MCF 10A (cell line): ENCODE measurements at places on chromosomes 7 and 10. TPM values are rescaled to one million over a fixed set of nuclear protein-coding genes. Genes with fewer than 3 reads are reported as not detected.

The BAMBI gene
- 21.2 and 31.6 TPM in 2 replicates for total RNA-seq

The CASP2 gene
- 15.1 and 17.4 TPM in 2 replicates for total RNA-seq

- DNase-seq: no peak
Observed at GRCh38 chr10:456486-456885, 233.0 kb downstream of the DIP2C start.

- DNase-seq: peak; percentile 34
Observed at GRCh38 chr7:46080595-46081159, 159.6 kb upstream of the IGFBP3 start.

The CLCN1 gene
- total RNA-seq: not detected in 2 replicates

- no peak for DNase-seq
Observed at GRCh38 chr10:31070691-31071090, 39.0 kb upstream of the ZNF438 start.

The RARRES2 gene
- not detected in 2 replicates for total RNA-seq

The PNLIPRP1 gene
- not detected in 2 replicates for total RNA-seq

The HOXA10 gene
- total RNA-seq: 3.9 and 5.6 TPM in 2 replicates

The SMIM30 gene
- 32.3 and 37.4 TPM in 2 replicates for total RNA-seq

- DNase-seq: no peak
Observed at GRCh38 chr10:132588301-132589013, 50.9 kb downstream of the INPP5A start.

DNA sequence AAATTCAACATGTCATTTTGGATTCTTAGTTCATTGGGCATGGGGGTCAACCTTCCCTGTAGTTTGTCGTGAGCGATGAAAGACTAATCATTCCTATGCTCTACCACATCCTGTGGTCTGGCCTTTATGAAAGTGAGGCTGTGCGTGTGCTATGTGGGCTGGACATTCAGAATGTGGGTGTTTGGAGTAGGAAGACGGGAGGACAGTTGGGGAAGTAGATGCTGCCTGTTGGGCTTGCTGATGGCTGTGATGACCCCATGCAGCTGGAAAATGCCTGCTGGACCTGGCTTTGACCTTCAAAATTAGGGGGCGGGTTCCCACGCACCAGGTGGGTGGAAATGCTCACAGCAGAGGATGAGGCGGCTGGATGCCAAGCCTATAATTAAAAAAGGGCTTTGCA is 90.9 kb upstream of the MKI67 start:
- no peak for DNase-seq

The LIPM gene
- not detected in 2 replicates for total RNA-seq

- no peak for DNase-seq
Observed at GRCh38 chr7:51017576-51018535, 235.2 kb upstream of the GRB10 start.

GRCh38 chr10:98101366-98101765 is 33.1 kb upstream of the R3HCC1L start:
- DNase-seq: no peak

GRCh38 chr7:148746135-148746534 is 47.4 kb downstream of the CUL1 start:
- DNase-seq: no peak

DNA sequence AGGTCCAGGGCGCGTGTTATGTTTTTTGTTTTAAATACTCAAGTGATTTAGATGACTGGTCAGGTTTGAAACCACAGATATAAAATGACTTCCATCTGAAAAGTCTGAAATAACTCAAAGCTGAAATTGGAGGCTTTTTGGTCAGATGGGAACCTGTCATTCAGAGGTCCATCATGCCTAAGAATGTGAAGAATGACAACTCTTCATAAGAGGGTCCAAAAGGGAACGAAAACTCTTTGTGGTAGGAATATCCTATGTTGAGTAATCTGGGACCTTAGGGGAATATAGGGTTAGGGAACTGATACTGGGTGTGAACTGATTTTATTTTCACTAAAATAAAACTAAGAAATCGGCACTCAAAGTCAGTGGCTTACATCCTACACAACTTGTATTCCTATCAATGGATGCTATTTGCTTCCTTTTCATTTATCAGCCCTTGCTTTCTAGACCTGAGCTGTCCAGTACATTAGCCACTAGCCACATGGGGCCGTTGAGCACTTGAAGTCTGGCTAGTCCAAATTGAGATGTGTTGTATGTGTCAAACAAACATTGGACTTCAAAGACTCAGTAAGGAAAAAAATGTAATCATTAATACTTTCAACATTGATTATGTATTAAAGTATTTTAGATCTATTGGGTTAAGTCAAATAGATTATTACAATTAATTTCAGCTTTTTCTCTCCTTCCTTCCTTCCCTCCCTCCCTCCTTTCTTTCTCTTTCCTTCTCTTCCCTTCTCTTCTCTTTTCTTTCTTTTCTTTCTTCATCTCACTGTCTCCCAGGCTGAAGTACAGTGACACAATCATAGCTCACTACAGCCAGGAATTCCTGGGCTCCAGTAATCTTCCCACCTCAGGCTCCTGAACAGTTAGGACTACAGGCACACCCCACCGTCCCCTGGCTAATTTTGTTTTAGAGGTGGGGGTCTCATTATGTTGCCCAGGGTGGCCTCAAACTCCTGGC is 56.5 kb upstream of the KDM7A start:
- no peak for DNase-seq

The LMTK2 gene
- total RNA-seq: 16.8 and 21.6 TPM in 2 replicates
